Thyroid gland (tissue), 4 donors: ENCODE measurements at places on chromosomes 2 and 18. TPM values are rescaled to one million over a fixed set of nuclear protein-coding genes. Genes with fewer than 3 reads are reported as not detected.

DNA sequence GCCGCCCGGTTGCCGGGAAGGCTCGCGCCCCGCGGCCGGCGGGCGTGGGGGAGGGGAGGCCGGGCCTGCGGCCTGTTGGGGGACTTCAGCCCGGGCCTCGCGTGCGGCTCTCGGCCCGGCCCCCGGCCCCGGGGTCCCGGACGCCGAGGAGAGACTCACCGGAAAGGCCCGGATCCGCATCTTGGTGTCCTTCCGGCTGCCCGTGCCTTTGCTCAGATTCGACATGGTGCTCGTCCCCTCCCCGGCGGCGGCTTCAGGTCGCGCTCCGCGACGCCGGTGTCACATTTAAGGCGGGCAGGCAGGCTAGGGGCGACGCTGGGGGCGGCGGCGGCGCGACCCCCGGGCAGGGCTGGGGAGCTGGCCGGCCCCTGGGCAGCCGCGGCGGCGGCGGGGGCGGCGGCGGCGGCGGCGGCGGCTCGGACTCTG lies 365 bp downstream of the CUL3 start:
- DNase-seq, result peak; percentile 53
- H3K4me3 ChIP-seq, result peak overlapping the region; percentile 26
- no peaks in the 10 kb centered on the region for H3K27me3 ChIP-seq
- peaks cover 29% of the 10 kb centered on the region for H3K4me1 ChIP-seq

DNA sequence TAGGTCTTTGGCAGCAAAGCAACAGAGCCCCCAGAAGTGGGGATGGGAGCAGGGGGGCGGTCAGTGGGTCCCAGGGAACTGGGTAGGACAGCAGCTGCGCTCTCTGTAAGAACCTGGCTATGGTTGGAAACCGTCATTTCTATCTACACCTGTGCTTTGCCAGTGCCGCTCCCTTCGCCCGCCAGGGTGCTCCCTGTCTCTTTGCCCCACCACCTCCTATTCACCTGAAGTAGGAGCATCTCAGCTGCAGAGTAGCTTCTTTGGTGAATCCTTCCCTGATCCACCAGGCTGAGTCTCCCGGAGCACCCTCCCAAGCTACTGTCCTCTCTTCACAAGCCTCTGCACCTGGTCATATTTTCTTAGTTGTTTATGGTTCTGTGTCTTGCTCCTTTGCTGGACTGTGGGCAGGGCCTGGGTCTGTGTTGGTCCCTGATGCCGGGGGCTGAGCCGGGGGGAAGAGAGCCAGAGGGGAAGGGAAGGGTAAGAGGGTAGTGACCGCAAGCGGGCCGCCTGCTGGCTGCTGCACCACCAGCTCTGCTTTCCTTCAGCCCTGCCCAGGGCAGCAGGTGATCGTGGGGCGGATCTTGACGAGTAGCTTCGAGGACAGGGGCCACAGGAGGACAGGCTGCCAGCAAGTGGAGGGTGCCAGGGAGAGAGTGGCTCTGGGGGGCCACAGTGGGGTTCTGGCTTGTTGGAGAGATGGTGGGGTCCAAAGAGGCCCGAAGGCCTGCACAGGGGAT lies 45.2 kb downstream of the INPP5D start:
- no peaks in the 10 kb centered on the region for H3K36me3 ChIP-seq
- no peak overlapping the region for H3K27ac ChIP-seq
- no peaks in the 10 kb centered on the region for H3K27me3 ChIP-seq
- DNase-seq, result no peak

- H3K27me3 ChIP-seq, result no peaks in the 10 kb centered on the region
- DNase-seq, result no peak
- no peak overlapping the region for H3K27ac ChIP-seq
- H3K4me3 ChIP-seq, result no peak overlapping the region
Observed at GRCh38 chr2:39606585-39606984, 59.1 kb upstream of the TMEM178A start.

- H3K4me3 ChIP-seq, result no peak overlapping the region
- H3K36me3 ChIP-seq, result no peaks in the 10 kb centered on the region
- peak overlapping the region; percentile 17 for H3K27ac ChIP-seq
- peaks cover 6% of the 10 kb centered on the region for H3K4me1 ChIP-seq
- DNase-seq, result peak; percentile 20
- no peaks in the 10 kb centered on the region for H3K27me3 ChIP-seq
Observed at GRCh38 chr2:10297959-10298531, 4.7 kb upstream of the HPCAL1 start.

GRCh38 chr2:234761910-234762309 lies 189.9 kb upstream of the SH3BP4 start:
- no peaks in the 10 kb centered on the region for H3K4me1 ChIP-seq
- H3K27ac ChIP-seq, result no peak overlapping the region
- H3K4me3 ChIP-seq, result no peak overlapping the region
- no peaks in the 10 kb centered on the region for H3K27me3 ChIP-seq

GRCh38 chr2:129466389-129466788 lies 513.1 kb upstream of the RAB6C start:
- H3K36me3 ChIP-seq, result no peaks in the 10 kb centered on the region
- no peaks in the 10 kb centered on the region for H3K4me1 ChIP-seq
- H3K27ac ChIP-seq, result no peak overlapping the region
- DNase-seq, result no peak
- no peaks in the 10 kb centered on the region for H3K27me3 ChIP-seq

- peak overlapping the region; percentile 34 for H3K27ac ChIP-seq
- H3K4me3 ChIP-seq, result no peak overlapping the region
- H3K27me3 ChIP-seq, result no peaks in the 10 kb centered on the region
- H3K36me3 ChIP-seq, result no peaks in the 10 kb centered on the region
Observed at GRCh38 chr2:109185821-109186570, 57.0 kb downstream of the SH3RF3 start.

DNA sequence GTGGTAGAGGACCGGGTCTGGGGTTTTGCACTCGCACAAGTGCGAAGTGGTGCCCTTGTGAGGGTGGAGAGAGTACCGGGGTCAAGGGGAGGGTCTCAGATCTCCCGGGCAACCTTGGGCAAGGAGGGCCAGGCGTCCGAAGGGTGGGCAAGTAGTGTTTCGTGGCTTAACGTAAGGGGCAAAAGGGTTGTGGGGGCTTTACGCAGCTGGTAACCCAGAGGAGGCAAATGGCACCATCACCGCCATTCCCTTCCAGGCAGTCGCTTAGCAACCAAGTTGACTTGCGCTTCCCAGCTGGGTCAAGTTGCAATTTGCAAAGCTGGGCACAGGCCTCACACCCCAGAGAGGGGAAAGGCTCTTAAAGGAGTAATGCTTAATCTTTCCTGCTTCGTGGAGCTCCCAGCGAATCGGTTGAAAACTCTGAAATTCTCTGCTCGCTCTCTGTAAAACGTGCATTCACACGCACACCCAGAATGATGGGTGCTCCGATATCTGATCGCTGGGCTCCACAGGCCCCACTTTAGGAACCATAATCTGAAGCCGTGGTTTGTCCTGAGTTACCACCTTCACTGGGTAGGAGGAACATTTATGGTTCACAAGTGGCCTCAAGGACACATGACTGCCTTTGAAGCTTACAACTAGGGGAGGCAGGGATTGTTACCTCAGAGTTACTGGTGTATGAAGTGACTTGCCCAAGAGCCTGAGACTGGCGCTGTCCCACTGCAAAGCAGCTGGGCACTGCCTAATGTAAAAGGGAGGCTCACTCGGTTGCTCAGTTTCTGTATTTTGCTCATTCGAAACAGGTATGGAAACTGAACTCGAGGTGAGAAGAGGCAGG lies 127.9 kb downstream of the UXS1 start:
- DNase-seq, result peak; percentile 78
- peak overlapping the region; percentile 50 for H3K4me3 ChIP-seq
- H3K27ac ChIP-seq, result peak overlapping the region; percentile 20
- H3K27me3 ChIP-seq, result no peaks in the 10 kb centered on the region
- H3K4me1 ChIP-seq, result peaks cover 10% of the 10 kb centered on the region

GRCh38 chr2:181408861-181409260 lies 48.3 kb upstream of the ITGA4 start:
- no peaks in the 10 kb centered on the region for H3K4me1 ChIP-seq
- no peak overlapping the region for H3K27ac ChIP-seq
- no peak overlapping the region for H3K4me3 ChIP-seq
- H3K36me3 ChIP-seq, result no peaks in the 10 kb centered on the region

DNA sequence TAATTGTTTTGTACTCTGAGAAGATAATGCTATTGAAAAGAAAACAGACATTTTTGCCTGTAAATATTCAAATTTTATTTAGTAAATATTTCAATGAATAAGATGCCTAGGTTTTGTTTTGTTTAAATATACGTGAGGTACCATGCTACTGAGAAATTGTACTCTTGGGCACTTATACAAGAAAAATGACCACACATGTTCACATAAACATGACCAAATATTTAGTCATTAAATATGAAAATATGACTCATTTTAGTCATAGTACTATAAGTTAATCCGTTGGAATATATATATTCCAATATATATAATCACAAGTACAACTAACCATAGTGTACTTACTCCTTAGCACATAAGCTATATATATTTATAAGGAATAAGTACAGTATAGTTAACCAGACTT lies 56.7 kb upstream of the ZNF804A start:
- H3K36me3 ChIP-seq, result no peaks in the 10 kb centered on the region
- H3K27ac ChIP-seq, result no peak overlapping the region
- H3K27me3 ChIP-seq, result no peaks in the 10 kb centered on the region
- no peaks in the 10 kb centered on the region for H3K4me1 ChIP-seq
- H3K4me3 ChIP-seq, result no peak overlapping the region
- DNase-seq, result no peak

DNA sequence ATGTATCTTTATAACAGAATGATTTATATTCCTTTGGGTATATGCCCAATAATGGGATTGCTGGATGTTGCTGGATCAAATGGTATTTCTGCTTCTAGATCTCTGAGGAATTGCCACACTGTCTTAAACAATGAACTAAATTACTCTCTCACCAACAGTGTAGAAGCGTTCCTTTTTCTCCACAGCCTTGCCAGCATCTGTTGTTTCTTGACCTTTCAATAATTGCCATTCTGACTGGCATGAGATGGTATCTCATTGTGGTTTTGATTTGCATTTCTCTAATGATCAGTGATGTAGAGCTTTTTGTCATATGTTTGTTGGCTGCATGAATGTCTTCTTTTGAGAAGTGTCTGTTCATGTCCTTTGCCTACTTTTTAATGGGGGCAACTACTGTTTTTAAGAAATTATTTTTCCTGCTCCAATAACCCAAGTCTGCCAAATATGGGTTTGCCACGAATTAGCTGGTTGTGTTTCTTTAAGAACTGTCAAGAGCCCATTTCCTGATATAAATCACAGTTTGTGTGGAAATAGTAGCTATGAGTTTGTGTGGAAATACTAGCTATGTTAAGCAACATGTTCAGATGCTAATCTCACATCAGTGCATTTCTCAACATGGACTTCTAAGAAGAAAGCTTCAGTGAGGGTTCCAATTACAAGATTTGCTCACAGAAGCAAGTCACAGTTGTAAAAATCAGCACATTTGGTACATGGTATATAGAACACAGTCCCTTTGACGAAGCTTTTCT lies 259.4 kb downstream of the ANAPC1 start:
- no peaks in the 10 kb centered on the region for H3K27me3 ChIP-seq
- DNase-seq, result no peak
- peaks cover 15% of the 10 kb centered on the region for H3K4me1 ChIP-seq
- no peak overlapping the region for H3K4me3 ChIP-seq
- H3K27ac ChIP-seq, result no peak overlapping the region
- no peaks in the 10 kb centered on the region for H3K36me3 ChIP-seq

DNA sequence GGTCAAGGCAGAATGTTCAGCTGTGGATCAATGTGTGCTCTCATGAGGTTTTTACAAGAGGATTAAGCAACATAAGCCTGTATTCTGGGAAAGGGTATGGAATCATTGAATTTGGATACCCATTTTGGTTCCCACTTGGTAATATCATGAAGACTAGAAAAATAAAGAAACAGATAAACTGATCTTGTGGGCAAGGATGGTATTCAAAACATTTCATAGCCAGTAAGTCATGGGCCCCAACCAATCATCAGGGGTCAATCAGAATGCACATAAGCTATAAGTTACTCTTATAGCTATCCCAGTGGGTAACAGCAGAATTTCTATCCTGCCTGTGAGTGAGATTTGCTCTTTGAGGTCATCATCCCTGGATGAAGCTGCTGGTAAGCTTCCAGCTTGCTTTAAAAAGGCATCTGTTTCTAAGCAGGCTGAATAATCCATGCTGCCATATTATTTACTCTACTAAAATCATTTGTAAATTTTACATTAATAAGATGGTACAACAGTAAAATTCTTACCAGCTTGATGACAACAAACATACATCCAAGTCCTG lies 291.2 kb downstream of the RAD51AP2 start:
- no peak for DNase-seq
- H3K27me3 ChIP-seq, result no peaks in the 10 kb centered on the region
- no peak overlapping the region for H3K27ac ChIP-seq

DNA sequence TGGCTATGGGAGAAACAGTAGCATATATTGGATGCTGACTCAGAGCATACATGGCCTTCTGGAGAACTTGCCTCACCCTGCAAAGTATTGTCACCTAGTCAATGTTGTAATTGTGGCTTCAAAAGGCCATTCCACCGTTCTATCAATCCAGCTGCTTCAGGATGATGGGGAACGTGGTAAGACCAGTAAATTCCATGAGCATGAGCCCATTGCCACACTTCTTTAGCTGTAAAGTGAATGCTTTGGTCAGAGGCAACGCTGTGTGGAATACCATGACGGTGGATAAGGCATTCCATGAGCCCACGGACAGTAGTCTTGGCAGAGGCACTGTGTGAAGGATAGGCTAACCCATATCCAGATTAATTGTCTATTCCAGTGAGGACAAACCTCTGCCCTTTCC lies 1300.1 kb upstream of the ACVR2A start:
- no peaks in the 10 kb centered on the region for H3K27me3 ChIP-seq
- H3K4me3 ChIP-seq, result no peak overlapping the region
- no peaks in the 10 kb centered on the region for H3K4me1 ChIP-seq
- H3K27ac ChIP-seq, result no peak overlapping the region
- no peak for DNase-seq
- H3K36me3 ChIP-seq, result no peaks in the 10 kb centered on the region

Gene MRPS5
- total RNA-seq, result 57.5 TPM

Gene SPP2
- not detected for total RNA-seq

Gene DNAJC5G
- 0.33 TPM for total RNA-seq

Gene SERPINB5
- total RNA-seq, result not detected
